Stimulated activated CD8-positive, alpha-beta memory T cell treated with anti-CD3 and anti-CD28 coated beads, Interleukin-2, amount 100 ng/mL, for 1 hour (primary cell): ENCODE measurements at places on chromosomes 13 and 19.

GRCh38 chr13:51632591-51633362 is 48.5 kb downstream of the WDFY2 start:
- no peak for DNase-seq

DNA sequence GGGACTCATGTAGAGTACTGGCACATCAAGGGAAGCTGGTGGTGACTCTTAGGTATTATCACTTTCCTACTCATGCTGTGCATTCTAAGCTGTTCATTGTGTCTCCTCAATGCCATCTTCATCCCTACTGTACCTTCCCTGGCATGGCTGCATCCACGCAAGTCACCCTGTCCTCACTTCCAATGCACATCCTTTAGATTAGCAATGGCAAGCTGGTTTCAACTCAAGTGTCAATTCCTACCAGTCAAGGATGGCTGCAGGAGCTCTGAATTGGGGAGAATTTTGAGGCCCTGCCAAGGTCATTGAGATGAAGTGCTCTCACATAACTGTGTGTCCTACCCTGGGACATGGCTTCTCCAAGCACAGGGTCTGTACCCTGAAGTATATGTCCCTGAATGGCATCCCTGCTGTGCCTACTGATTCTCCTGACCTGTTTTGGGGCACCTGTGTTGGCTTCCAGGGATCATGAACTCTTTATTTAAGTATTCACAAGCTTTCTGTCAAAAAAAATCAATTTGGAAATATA is 24.6 kb downstream of the COL4A1 start:
- no peak for DNase-seq

DNA sequence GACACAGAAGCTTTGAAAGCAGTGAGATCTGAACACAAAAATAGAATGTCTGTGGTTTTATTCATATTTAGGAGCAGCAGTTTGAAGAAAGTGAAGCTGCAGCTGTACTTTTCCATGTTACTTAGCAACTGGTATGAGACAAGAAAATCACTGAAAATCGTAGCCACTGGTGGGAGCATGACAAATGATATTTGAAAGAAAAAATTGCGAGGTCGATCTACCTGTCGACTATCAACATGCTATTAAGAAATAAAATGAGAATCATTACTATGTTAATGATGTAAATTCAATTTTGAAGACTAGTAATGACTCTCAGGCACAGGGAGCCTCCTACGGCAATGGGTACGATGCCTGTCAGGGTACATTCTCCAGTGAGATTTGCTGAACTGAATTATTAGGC is 436.4 kb downstream of the SLITRK5 start:
- no peak for DNase-seq

DNA sequence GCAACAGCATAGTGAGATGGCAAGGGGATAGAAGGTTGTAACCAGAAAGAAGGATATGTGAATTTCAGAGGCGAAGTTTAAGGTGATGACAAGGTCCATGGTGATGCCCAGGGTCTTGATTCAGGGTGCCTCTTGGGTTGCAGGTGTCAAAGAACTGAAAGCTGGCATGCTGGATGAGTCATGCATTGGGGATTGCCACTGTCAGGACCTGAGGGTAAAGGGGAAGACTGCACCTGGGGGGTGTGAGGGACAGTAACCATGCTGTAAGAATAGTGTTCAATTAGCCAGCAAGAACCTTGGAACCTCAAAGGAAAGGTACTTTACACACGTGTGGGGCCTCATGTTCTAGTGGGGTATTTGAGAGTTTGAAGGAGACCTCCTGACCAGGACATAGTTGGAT is 279.6 kb downstream of the SLC7A1 start:
- no peak for DNase-seq

DNA sequence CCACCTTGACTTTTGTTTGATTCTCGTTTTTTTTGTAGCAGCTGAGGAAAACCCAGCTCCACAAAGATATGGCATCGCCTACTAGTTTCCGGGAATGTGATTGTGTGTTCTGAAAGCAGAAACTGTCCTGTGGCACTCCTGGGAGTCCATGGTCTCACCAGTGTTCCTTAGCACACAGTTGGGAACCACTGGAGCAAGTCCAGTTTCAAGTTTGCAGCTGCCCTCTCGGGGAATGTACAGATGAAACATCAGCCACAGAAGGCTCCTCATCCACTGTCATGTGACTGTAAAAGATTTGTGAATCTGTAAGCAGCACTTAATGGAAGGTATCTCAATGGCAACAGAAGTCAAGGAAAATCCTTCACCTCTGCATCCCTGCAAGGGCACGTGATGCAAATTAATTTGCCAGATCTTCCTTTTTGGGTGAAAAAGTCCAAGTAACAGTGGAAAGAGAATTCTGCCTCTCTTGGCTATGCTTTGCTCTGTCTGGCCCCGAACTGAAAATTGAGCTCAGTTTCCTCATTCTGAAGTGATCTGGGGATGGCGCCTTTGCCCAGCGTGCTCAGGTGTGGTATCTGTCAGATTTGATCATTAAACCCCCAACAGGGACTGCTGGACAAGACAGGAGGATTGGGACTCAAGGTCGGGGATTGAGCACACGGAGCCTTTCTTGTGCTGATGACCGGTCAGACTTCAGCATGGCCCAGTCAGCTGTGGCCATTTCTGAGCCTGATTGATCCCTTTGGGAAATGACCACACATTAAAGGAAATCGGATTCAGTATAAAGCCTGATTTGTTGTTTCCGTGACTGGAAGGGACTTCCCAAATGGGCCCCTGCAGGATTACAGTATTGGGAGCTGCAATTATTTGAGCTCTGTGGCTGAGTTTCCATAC is 58.8 kb downstream of the ING1 start:
- DNase-seq, result no peak

DNA sequence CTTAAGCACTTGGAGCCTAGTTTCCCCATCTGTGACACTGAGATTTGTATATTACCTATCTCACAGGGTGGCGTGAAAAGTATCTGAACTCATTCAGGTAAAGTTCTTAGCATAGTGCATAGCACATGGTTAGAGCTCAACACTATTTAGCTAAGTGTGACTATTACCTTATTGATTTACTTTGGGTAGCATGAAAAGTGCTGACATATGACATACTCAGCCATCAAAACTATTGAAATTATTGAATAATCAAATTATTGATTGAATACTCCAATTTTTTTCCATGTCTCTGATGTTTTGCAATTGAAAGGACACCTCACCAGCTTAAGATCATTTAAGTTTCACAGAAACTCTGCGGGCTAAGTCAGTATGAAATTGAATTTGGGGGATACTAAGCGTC is 715.0 kb downstream of the EFNB2 start:
- DNase-seq, result no peak

DNA sequence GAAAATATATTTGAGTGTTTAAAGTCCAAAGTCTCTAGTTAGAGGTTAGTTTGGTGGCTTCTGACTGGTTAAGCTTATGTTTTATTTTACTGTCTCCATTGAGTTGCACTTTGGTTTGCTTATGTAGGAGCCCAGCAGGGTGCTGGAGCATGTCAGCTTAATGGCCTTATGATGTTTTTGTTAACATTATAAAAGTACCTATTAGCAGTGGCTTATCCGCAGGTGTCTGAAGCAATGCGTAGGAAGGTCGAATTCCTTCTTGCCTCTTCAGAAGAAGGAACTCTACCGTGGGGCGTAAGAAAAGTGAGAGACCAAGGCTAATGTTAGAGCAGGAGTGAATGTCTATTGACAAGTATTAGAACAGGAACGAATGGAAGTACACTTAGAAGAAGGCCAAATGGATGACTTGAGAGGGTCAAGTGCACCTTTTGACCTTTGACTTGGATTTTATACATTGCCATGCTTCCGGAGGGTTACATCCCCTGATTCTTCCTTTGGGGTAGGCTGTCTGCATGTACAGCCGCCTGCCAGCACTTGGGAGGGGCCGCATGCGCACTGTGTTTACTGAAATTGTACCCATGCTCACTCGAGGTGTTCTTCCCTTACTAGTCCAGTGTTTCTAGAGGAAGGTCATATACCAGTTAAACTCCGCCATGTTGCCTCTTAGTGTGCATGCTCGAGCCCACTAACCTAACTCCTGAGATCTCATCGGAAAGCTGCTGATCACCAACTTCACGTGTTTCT is 793.9 kb upstream of the PCDH9 start:
- no peak for DNase-seq

GRCh38 chr13:30567072-30567471 is 50.6 kb upstream of the USPL1 start:
- no peak for DNase-seq

DNA sequence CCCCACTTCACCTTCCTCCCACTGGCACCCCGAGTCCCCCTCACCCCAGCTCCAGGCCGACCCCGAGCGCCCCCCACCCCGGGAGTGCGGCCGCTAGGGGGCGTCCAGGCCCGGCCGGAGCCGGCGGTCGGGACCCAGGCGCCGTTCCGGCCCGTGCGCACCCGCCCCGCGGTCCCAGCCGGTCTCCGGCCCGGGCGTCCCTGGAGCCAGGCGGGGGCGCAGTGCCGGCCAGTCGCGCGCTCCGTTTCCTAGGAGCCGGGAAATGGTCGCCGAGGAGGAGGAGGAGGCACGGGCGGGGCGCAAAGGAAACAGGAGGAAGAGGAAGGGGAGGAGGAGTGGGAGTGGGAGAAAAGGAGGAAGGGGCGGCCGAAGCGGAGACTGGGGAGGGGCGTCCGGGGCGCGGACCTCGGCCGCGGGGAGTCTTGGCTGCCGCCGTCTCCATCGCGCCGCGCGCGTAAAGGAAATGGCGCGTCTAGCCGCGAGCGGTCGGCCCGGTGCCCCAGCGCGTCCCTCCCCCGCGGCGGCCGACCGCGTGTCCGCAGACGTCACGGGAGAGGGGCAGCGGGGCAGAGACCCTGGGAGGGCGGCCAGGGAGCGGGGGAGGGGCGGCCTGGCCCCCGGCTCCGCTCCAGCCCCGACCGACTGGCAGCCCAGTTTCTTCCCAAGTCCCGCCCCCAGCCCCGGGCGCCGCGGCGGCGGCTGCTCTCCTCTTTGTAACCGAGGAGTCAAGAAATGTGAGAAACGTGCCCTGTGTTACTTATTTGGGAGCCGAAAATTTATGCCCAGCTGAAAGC is 1.1 kb upstream of the KCTD15 start:
- peak; percentile 4 for DNase-seq

DNA sequence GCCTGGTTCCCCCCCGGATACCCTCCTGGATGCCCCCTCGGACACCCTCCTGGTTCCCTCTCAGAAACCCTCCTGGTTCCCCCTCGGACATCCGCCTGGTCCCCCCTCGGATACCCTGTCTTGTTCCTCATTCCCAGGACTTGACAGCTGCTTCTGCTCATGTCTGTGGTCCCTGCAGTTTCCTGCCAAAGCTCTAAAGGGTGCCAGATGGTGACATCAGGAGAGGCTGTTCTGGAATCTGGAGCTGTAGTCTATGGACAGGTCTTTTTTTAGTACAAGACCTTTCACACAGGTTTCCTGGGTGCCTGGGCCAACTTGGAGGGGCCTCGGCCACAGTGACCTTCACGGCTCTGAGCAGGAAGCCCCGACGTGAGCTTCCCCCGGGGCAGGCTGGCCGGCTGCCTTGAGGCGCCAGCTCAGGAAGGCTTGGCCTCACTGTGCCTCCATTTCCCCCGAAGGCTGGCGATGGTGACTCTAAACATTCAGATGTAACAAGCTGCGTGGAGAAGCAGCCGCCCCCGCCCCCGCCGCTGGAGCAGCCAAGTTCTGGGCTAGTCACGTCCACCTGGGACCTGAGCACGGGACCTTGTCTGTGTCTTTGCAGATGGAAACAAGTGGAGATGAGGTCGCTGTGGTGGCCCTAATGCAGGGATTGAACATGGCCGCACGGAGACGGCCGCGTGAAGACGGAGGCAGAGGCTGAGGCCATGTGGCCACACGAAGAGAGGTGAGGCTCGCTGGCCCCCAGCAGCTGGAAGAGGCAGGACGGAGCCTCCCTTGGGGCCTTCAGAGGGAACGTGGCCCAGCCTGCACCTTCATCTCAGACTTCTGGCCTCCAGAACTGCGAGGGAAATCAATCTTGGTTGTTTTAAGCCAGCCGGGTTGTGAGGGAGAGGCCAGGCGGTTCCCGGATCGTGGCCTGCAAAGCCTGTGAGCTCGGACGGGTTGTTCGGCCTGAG is 12.7 kb downstream of the SGTA start:
- no peak for DNase-seq

- DNase-seq, result no peak
These were observed 294.1 kb downstream of the DLEU7 start for GRCh38 chr13:50549221-50549942.

- no peak for DNase-seq
These were observed 328.4 kb downstream of the SLC7A1 start for GRCh38 chr13:29266756-29267733.

GRCh38 chr19:47186446-47187334 is 44.3 kb downstream of the BBC3 start:
- DNase-seq, result peak; percentile 43
